ENCODE measurements at places on chromosomes 11 and 22.
A peak's percentile ranks its signal among the peaks of the same experiment; 100 is the strongest.

GRCh38 chr11:72245263-72245816 is 1.4 kb upstream of the PHOX2A start:
- H3K4me3 ChIP-seq, result no peak overlapping the region
- peaks cover 4% of the 10 kb centered on the region for H3K27me3 ChIP-seq
- peaks cover 8% of the 10 kb centered on the region for H3K4me1 ChIP-seq

DNA sequence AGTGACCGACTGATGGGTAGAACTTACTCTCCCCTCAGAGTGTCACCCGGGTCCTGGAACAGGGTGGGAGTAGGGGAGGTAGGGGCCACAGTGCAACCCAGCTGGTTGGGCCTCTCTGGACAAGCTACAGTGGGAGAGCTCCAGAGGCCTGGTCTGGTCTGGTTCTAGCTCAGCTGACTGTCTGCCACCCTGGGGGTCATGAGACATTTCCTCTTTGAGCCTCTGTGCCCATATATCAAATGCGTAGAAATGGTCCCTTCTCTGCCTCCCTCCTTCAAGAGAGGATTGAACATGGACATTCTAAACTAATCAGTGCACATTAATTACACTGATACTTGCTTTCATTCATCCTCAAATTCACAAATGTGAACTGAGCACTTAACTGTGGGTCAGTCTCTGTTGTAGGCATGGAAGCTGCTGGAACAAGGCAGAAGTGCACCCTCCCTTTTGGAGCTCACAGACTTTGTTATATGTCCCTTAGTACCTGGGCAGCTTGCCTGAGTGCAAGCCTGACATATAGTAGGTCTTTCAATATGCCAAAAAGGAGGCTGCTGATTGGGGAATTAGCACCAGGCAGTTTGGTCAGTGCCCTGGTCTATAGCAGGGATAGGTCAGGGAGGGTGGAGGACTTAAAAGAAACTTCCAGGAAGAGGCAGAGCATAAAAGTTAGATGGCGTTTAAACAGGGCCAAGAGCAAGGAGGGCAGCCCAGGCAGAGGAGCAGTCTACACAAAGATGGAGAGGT is 25.7 kb downstream of the ARHGEF17 start:
- H3K36me3 ChIP-seq, result no peaks in the 10 kb centered on the region
- peak overlapping the region; percentile 48 for H3K27ac ChIP-seq
- no peaks in the 10 kb centered on the region for H3K27me3 ChIP-seq
- no peak overlapping the region for H3K4me3 ChIP-seq

- no peak overlapping the region for H3K27ac ChIP-seq
- H3K27me3 ChIP-seq, result no peaks in the 10 kb centered on the region
- H3K4me3 ChIP-seq, result no peak overlapping the region
- H3K4me1 ChIP-seq, result no peaks in the 10 kb centered on the region
- no peak for DNase-seq
These were observed 243.1 kb upstream of the TENM4 start for GRCh38 chr11:79683930-79684329.

DNA sequence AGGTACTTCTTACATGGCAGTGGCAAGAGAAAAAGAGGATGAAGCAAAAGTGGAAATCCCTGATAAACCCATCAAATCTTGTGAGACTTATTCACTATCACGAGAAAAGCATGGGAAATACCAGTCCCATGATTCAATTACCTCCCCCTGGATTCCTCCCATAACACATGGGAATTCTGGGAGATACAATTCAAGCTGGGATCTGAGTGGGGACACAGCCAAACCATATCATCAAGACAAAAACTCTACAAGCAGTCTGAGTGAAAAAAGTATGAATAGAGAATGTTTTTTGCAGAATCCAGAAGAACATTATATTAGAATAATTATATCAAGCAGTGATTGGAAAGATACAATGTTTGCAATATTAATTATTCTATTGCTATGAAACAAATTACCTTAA is 893.7 kb downstream of the FAM181B start:
- H3K36me3 ChIP-seq, result no peaks in the 10 kb centered on the region
- H3K4me3 ChIP-seq, result no peak overlapping the region
- DNase-seq, result no peak
- H3K27ac ChIP-seq, result no peak overlapping the region

DNA sequence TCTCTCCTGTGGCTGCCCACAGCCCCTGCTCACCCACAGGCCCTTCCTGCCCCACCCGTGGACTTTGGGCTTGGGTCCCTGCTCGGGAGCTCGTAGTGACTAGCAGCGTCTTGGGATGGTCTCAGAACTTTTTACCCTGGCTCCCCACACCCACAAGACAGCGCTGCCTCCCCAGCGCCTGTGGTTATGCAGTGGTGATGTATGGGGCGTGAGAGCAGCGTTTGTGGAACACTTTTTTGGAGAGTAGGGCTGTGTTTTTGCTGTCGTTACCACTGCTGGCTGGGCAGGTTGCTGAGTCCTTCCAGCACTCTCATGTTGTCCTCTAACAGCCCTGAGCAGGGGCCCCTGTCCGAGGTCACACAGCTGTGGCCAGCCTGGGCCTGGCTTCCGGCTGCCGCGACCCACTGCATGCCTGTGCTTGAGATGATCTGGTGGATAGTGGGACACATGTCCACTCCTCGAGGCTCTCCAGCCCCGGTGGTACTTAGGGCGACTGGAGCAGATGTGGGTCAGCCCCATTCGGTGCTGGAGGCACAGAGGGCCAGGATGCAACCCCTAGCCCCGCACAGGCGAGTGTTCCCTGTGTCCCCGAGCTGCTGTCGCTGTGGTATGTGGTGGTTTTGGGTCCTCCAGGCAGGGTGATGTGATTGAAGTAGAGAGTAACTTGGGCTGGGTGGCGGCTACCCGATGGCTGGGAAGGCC is 7.1 kb upstream of the GRAMD4 start:
- peaks cover 6% of the 10 kb centered on the region for H3K4me1 ChIP-seq
- DNase-seq, result no peak
- H3K4me3 ChIP-seq, result no peak overlapping the region
- H3K27ac ChIP-seq, result no peak overlapping the region
- no peaks in the 10 kb centered on the region for H3K36me3 ChIP-seq
- H3K27me3 ChIP-seq, result no peaks in the 10 kb centered on the region

DNA sequence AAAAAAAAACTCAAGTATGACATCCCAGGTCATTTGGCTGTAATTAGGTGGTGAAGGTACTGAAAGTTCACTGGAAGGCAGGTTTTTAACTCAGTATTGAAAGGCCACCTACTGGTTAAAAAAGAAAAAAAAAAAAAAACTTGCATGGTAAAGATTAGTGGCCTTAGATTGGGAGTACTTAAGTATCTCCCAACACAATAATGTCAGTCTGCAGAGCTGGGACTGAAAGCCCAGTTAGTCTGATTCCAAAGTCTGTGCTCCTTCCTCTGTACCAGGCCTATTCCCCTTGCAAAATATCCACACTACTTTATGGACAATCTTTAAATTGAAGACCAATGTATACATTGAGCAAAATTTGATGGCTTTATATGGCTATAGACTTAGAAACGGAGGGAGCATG is 85.5 kb downstream of the NOX4 start:
- H3K27me3 ChIP-seq, result no peaks in the 10 kb centered on the region
- H3K4me3 ChIP-seq, result no peak overlapping the region
- DNase-seq, result no peak

- DNase-seq, result no peak
- no peaks in the 10 kb centered on the region for H3K27me3 ChIP-seq
- peaks cover 6% of the 10 kb centered on the region for H3K4me1 ChIP-seq
- no peaks in the 10 kb centered on the region for H3K36me3 ChIP-seq
These were observed 25.1 kb downstream of the GGT5 start for GRCh38 chr22:24219750-24220149.

GRCh38 chr11:78796956-78797355 is 222.3 kb upstream of the NARS2 start:
- H3K27me3 ChIP-seq, result no peaks in the 10 kb centered on the region
- no peak for DNase-seq
- H3K4me1 ChIP-seq, result no peaks in the 10 kb centered on the region
- no peak overlapping the region for H3K27ac ChIP-seq
- no peak overlapping the region for H3K4me3 ChIP-seq
- H3K36me3 ChIP-seq, result no peaks in the 10 kb centered on the region

DNA sequence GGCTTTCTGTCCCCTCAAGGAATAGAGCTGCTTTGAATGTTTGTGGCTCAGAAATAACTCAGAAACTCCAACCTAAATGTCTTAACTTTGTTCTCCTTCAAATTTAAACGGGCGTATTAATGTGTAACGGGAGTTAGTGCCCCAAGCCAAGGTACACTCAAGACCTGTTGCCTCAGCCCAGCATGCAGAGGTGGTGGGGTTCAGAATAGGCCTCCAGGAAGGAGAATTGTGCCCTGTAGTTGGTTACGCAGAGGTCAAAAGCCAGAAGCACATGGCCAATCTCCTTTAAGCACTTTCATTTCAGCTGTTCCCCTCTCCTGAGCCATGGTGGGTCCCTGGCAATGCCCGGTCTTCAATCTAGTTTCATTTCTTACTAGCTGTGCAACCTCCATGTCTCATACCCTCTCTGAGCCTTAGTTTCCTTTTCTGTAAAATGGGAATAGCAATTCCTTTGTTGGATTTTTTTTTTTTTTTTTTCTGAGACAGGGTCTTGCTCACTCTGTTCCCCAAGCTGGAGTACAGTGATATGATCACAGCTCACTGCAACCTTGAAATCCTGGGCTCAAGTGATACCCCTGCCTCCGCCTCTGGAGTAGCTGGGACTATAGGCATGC is 4.2 kb downstream of the HMOX1 start:
- no peaks in the 10 kb centered on the region for H3K36me3 ChIP-seq
- no peaks in the 10 kb centered on the region for H3K27me3 ChIP-seq
- H3K27ac ChIP-seq, result no peak overlapping the region
- H3K4me1 ChIP-seq, result peaks cover 20% of the 10 kb centered on the region
- H3K4me3 ChIP-seq, result no peak overlapping the region
- DNase-seq, result no peak

GRCh38 chr22:36901411-36902142 is 11.9 kb upstream of the CSF2RB start:
- no peaks in the 10 kb centered on the region for H3K36me3 ChIP-seq
- no peaks in the 10 kb centered on the region for H3K4me1 ChIP-seq
- H3K27ac ChIP-seq, result no peak overlapping the region
- H3K4me3 ChIP-seq, result no peak overlapping the region
- no peak for DNase-seq

- no peak overlapping the region for H3K4me3 ChIP-seq
- DNase-seq, result peak; percentile 54
- peak overlapping the region; percentile 74 for H3K27ac ChIP-seq
- H3K36me3 ChIP-seq, result no peaks in the 10 kb centered on the region
These were observed 59.5 kb upstream of the PRSS23 start for GRCh38 chr11:86740628-86741483.

DNA sequence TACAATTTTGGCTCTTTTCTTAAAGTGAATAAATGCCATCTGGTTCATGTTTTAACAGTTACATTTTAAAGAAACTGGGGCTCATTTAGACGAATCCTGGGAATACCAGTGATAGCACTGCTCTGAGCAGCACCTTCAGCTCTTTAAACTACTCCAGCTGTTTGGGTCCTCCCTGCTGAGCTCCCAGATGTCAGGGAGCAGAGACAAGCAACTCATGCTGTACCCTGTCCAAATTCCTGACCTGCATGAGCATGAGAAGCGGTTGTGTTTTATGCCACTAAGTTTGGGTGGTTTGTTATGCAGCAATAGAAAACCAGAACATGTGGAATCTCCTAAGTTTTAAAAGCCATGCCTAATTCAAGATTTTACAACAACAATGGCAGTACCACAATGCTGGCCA is 90.0 kb downstream of the FDX1 start:
- H3K4me1 ChIP-seq, result no peaks in the 10 kb centered on the region
- no peak for DNase-seq
- no peaks in the 10 kb centered on the region for H3K36me3 ChIP-seq
- no peaks in the 10 kb centered on the region for H3K27me3 ChIP-seq

GRCh38 chr11:44314733-44315132 is 4.8 kb upstream of the ALX4 start:
- DNase-seq, result no peak
- no peak overlapping the region for H3K4me3 ChIP-seq
- H3K27ac ChIP-seq, result no peak overlapping the region

DNA sequence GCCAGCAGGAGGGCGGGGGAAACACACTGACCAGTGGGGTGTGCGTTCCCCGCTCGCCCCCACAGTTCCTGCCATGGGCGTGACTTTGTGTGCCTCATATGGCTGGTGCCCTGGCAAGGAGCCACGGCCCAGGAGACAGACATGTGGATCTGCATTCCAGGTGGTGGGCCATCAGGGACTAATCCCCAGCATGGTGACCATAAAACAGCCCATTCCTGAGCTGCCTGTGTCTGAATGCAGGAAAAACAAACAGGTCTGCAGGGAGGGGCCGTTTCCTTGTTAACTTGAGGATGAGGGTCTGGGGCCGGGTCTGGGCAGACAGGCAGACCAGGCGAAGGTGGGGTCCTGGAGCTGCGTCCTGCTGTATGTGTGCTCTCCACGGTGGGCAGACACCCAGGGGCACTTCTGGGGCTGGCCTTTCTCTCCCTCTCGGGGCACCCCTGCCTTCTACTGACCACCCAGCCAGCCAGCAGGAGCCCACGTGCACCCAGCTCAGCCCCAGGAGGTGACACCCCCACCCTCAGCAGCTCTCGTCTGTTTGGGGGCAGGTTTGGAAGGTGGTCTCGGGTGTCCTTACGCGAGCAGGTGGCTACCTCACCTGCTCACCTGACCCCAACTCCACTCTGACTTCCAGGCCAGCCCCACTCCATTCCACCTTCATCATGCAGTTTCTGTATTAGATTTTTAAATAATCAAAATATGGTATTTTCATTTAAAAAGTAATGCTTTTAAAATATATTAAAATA is 120.3 kb downstream of the KCNQ1OT1 start:
- no peak overlapping the region for H3K27ac ChIP-seq
- no peak overlapping the region for H3K4me3 ChIP-seq
- H3K36me3 ChIP-seq, result no peaks in the 10 kb centered on the region
- DNase-seq, result no peak
- no peaks in the 10 kb centered on the region for H3K27me3 ChIP-seq

GRCh38 chr11:46759196-46759595 is 40.2 kb downstream of the F2 start:
- no peaks in the 10 kb centered on the region for H3K36me3 ChIP-seq
- H3K27ac ChIP-seq, result no peak overlapping the region
- no peaks in the 10 kb centered on the region for H3K4me1 ChIP-seq
- H3K4me3 ChIP-seq, result no peak overlapping the region
- DNase-seq, result no peak

DNA sequence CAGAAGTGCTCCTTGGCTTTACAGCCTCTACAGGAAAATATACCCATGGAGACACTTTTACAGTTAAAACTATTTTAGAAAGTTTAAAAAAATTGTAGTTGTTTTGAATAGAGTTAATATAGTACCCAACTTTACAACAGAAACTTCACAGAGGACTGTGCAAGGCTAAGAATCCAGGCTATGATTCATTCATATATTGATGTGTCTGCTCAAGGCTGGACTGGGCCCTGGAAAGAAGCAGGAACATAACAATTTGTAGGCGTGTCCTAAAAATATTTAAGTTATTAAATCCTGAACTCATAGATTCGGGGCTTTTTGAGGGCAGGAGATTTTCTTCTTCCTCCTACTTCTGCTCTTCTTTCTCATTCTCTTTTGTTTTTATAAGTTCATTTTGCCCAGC is 291.5 kb upstream of the CCDC179 start:
- DNase-seq, result no peak
- no peaks in the 10 kb centered on the region for H3K27me3 ChIP-seq
- no peaks in the 10 kb centered on the region for H3K36me3 ChIP-seq
- H3K4me3 ChIP-seq, result no peak overlapping the region

GRCh38 chr11:2375341-2375853 is 1.7 kb upstream of the CD81 start:
- peaks cover 17% of the 10 kb centered on the region for H3K4me1 ChIP-seq
- no peak for DNase-seq
- no peaks in the 10 kb centered on the region for H3K27me3 ChIP-seq
